ENCODE measurements at places on chromosomes 7 and 10.

- no peak for DNase-seq
These were observed 222.4 kb downstream of the AUTS2 start for GRCh38 chr7:69820479-69821192.

GRCh38 chr10:89262086-89263051, 10.8 kb upstream of the LIPA start:
- DNase-seq, result peak; percentile 82

DNA sequence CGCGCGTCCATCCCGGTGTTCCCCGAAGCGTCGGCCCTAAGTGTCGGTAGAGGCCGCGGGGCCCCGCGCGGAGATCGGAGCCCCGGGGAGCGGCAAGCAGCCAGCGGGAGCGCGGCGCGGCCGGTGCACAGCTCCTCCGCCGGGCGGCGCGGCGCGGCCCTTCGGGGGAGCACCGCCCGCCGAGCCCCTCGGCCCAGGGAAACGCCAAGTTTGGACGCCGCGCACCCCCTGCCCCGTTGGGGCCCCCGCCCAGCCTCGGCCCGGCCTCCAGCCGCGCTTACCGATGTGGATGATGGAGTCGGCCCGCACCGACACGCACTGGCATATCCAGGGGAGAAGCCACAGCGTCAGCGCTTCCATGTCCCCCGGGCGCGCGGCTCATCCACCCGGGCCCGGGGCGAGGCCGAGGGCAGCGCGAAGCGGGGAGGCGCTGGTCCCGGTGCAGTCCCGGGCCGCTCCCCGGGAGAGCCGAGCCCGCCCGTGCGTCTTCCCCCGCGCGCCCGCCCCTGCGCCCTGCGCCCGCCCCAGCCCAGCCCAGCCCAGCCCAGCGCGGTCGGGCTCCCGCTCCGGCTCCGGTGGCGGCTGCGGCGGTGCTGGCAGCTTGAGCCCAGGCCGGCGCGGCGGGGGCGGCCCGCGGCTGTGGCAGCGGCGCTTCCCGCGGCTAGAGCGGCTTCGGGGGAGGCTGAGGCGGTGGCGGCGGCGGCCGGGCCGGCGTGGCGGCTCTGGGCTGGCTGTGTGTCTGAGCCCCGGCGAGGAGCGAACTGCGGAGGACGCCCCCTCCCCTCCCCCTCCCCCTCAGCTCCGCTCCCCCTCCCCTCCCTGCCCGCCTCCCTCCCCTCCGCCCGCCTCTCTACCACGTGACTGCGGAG, at the start of gene GRID1:
Gene GRID1, minus strand, starts transcription at position 763 of the 869 bp plus-strand sequence.
- DNase-seq, result no peak

DNA sequence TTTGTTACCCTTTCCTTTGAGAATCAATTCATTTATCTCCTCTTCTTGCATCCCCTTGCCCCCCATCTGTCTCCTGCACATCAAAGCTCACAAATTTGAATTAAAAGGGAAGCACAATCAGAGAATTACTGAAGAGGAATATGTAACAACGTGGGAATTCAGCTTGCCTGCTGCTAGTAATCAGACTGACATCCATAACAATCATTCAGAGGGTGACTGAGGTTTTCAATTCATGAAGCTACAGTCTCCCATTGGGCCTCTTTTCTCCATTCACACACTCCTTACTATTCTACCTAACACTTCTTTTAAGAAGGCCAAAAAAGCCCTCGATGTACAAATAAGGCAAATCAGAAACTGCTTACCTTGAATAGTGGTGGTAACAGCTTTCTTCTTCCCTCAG, 24.3 kb upstream of the DNA2 start:
- DNase-seq, result no peak

- DNase-seq, result no peak
These were observed 42.8 kb upstream of the NPY start for GRCh38 chr7:24241206-24241605.

GRCh38 chr7:131859147-131859821, 302.9 kb upstream of the PODXL start:
- DNase-seq, result peak; percentile 65

GRCh38 chr10:110010486-110011378, 2.9 kb downstream of the ADD3 start:
- DNase-seq, result no peak

DNA sequence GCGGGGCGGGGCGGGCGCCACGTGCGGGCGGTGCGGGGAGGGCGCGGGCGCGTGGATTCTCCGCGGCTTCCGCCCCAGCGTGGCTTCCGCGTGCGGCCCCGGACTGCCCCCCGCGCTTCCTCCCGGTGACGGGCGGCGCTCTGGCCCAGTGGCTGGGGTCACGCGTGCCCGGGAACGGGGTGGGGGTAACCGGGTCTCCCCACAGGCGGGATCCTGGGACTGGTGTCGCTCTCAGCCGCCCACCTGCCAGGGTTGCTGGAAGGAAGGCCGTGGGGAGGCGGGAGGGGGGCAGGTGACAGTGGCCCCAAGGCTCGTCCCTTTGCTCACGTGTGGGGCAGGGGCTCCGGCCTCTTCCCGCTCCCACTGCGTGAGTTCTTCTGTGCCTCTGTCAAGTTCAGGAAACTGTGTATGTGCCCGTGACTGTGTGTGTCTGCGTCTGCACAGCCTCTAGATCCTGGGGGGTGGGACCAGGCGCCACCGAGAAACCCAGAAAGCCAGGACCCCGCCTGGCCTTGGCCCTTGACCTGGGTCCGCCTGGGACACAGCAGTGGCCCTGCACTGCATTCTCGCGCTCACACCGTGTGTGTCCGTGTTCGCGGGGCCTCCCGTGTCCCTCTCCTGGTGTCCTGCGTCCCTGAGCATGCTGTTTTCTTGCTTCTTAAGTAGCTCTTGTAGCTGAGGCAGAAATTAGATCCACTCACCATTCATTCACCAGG, 919 bp downstream of the MAFK start:
- peak; percentile 43 for DNase-seq

- DNase-seq, result no peak
These were observed 88.6 kb upstream of the PFKP start for GRCh38 chr10:2978574-2979273.

DNA sequence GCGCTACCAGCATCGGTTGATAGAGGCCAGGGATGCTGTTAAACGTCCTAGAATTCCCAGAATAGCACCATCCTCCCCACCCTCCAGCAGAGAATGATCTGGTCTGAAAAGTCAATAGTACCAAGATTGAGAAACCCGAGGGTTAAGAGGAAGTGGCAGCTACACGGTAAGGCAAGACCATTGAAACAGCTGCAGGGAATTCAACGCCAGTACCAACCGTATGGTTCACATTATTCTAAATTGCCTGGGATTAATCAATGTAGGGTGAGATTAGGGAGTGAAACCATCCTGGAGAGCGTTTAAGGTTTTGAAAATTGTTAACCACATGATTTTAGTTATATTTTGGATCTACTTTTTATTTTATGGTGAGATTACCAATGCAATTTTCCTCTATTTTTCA, 352.2 kb downstream of the PRPF18 start:
- DNase-seq, result no peak

DNA sequence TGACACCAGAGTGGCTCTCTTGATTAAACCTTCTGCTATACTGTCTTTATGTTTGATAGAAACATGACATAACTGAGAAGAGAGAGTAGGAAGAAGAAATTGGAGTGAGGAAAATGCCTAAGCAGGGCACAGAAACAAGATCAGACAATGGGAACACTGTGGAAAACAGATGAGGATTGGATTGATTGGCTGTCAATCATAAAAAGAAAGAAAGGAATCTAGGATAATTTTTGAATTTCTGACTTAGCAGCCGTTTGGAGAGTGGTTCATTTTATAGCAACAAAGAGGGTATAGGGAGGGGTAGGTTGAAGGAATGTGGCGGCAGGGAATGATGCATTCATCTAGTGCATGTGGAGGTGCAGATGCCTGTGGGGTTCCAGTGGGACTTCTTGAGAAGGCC, 7.8 kb downstream of the TEX47 start:
- DNase-seq, result no peak

- DNase-seq, result no peak
These were observed 39.5 kb upstream of the DGKI start for GRCh38 chr7:137886281-137886680.

GRCh38 chr7:101896316-101896715, 78.9 kb downstream of the CUX1 start:
- no peak for DNase-seq

GRCh38 chr7:43750016-43750887, 8.2 kb upstream of the BLVRA start:
- no peak for DNase-seq

- no peak for DNase-seq
These were observed 1.9 kb downstream of the SAP25 start for GRCh38 chr7:100571829-100572116.

DNA sequence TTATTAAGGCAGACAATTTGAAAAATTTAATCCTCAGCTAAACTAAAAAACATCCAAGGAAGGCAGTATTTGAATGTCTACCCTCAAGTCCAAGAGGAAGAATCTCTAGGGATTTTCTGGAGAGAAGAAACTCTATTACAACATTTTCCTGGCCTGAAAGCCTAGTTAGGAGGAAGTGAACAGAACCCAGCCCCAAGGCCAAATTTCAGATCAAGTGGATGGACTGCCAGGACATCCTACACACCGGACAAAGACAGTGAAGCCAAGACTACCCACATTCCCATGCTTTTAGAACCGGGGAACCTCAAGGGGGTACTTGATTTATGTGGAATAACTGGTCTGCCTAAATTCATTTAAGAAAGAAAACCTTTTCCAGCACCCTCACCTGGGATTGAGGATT, 108.9 kb upstream of the MEOX2 start:
- DNase-seq, result no peak

GRCh38 chr10:112442063-112442462, 4.7 kb downstream of the ZDHHC6 start:
- DNase-seq, result no peak

DNA sequence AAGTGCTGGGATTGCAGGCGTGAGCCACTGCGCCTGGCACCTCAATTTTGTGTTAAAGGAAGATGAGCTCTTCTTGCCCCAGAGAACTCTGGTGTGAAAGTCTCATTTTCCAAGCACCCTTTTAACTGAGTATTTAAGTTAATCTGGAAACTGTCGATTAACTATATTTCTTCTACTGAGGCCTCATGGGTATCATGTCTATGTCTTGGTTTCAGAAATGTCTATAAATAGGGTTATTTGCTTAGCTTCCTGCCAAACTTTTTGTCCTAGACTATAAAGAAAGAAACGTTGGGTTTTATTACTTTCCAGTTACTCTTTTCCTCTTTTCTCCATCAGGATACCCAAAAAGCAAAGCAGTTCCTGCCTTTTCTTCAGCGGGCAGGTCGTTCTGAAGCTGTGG, 102.4 kb downstream of the LRRC4 start:
- no peak for DNase-seq

DNA sequence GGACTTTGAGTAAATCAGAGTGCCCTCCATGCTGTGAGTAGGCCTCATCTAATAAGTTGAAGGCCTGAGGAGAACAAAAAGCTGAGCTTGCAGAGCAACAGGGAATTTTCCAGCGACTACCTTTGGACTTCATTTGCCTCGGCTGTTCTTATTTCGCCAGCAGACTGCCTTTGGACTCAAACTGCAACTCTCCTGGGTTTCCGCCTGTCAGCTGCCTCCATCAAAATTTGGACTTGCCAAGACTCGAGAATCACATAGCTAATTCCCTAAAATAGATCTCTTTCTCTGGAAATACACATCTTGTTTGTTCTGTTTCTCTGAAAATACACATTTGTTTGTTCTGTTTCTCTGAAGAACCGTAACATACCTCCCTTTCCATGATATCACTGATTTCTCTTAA, 93.8 kb downstream of the ITGB8 start:
- no peak for DNase-seq

- DNase-seq, result peak; percentile 25
These were observed 34.4 kb downstream of the CALD1 start for GRCh38 chr7:134813663-134814396.

- peak; percentile 8 for DNase-seq
These were observed 1.5 kb downstream of the PDCD4 start for GRCh38 chr10:110872984-110873923.

DNA sequence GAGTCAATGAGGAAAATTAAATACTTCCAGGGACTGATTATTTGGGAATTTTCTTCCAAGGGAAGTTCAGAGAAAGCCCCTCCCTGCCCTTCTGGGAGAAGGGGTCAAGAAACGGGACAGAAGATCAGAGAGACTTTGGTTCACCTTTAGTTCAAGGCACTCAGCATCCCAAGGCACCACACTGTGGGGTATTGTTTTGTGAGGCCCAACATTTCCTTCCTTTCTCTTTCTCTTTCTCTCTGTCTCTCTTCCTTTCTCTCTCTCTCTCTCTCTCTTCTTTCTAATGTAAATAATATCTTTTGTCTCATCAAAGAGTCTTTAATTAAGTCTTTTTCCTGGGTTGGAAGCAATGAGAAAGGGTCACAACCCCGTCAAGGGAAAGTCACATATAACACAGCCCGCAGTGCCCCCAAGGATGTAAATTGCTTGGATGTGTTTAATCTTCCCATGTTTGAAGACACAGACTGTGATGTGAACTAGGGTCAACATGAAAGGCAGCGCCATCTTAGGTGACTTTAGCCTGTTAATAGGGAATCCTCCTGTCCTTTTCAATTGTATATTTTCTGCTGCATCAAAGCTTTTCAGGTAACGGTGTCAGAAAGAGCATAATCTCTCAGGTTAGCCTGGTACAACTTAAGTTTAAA, 983.3 kb upstream of the C7orf33 start:
- no peak for DNase-seq

GRCh38 chr10:20267734-20268133, 451.5 kb downstream of the PLXDC2 start:
- DNase-seq, result no peak

DNA sequence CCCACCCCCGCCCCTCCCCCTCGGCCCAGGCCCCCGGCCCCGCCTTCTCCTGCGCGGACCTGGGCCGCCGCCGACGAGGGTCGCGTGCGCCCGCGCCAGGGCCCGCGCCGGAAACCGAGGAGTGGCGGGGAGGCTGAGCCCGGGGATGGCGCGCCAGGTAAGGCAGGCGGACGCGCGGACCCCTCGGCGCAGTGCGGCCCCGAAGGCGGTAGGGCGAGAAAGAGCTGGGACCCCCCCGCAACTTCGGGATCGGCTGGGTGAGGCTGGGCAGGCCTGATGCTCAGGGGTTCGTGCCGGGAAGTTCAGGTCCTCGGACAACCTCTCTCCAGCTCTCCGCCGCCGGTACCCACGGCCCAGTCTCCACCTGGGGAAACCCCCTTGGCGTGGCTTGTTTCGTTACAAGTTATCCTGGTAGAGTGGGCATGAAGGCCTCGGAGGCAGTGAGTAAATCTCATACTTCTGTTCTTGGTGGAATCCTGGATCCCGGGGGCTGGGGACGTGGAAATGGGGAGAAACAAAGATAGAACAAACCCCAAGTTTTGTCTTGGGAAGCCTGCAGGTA, 58.4 kb downstream of the ZNF467 start:
- DNase-seq, result no peak

Measured in EL (cell line).